NCI-H1436 treated with DMSO at 0.1 percent for 48 hours (cell line): ENCODE measurements at places on chromosomes 2 and 18.
A peak's percentile ranks its signal among the peaks of the same experiment; 100 is the strongest.

GRCh38 chr2:71922091-71922490, 225.6 kb downstream of the CYP26B1 start:
- DNase-seq, result no peak

DNA sequence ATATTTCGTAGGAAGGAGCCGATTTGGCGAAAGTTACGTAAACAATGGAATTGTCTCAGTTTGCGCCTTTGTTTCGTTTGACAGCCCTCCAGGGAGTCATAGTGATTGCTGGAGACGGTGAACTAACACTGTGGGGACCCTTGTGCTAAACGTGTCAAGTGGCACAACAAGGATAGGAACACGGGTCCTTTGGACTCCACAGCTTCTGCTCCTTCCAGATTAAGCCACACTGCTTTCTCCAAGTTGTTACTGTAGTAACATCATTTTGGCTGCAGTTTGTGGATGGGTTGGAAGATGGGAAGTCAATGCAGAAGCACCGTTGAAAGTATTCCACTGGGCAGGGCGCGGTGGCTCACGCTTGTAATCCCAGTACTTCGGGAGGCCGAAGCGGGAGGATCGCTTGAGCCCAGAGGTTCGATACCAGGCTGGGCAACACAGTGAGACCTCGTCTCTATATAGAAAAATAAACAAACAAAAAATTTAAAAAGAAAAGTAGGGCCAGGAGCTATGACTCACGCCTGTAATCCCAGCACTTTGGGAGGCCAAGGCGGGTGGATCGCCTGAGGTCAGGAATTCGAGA, 636 bp upstream of the IMMT start:
- peak; percentile 56 for DNase-seq

GRCh38 chr2:10935953-10936942, 24.5 kb downstream of the KCNF1 start:
- DNase-seq, result no peak

DNA sequence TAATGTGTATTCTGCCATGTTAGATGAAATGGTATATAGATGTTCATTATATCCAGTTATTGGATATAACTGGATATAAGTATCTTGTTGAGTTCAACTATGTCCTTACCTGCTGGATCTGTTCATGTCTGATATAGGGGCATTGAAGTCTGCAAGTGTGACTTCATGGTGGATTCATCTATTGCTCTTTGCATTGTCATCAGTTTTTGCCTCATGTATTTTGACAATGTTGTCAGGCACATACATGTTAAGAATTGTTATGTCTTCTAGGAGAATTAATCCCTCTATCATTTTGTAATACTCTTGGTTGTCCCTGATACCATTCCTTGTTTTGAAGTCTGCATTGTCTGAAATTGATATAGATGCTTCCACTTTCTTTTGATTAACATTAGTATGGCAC, 15.4 kb downstream of the ZNF24 start:
- DNase-seq, result no peak

DNA sequence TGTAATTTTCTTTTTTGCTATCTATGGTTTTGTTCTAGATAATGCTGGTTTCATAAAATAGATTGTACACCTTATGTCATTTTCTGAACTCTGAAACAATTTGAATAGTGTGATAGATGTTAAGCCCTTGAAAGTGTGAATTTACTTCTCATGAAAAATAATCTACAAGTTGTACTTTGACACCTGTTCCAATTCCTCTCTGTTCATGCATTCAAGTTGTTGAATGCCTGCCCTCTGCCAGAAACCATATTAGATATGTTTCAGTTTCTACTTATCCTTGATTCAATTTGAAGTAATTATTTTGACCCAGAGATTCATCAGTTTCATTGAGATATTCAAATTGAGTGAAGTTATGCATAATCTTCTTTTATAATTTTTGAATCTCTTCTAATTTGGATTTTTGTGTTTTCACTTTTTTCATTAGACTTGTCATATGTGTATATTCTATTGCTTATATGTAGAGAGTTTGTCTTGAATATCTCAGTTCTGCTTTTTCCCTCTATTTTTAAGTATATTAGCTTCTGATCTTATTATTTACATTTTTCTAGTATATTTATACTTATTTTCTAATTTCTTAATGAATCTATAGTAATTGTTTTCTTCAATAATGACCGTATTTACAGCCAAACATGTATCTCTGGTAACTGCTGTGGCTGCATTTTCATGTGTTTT, 143.3 kb upstream of the TACR1 start:
- no peak for DNase-seq

GRCh38 chr2:105383432-105384166, 15.3 kb downstream of the FHL2 start:
- no peak for DNase-seq

DNA sequence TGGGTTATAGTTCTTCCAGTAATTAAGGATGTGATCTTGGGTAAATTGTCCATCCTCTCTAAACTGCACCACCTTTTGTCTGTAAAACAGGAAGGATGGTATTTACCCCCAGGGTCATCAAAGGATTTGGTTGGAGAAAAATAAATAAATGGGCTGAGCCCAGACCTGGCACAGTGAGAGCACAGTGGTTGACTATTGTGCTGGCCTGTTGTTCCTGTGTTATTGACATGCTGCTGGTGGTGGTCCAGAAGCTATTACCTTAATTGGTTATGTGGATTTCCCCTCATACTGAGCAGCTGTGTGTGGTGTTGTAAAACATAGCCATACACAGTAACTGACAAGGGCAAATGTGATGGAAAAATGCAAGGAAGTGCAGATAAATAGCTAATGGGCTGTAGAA, 746 bp upstream of the IL37 start:
- DNase-seq, result no peak

GRCh38 chr2:4029081-4029480, 325.7 kb downstream of the DCDC2C start:
- no peak for DNase-seq

- no peak for DNase-seq
Observed at GRCh38 chr2:218001629-218002028, 1.2 kb downstream of the TNS1 start.

- no peak for DNase-seq
Observed at GRCh38 chr2:31956312-31956711, 54.5 kb downstream of the MEMO1 start.

DNA sequence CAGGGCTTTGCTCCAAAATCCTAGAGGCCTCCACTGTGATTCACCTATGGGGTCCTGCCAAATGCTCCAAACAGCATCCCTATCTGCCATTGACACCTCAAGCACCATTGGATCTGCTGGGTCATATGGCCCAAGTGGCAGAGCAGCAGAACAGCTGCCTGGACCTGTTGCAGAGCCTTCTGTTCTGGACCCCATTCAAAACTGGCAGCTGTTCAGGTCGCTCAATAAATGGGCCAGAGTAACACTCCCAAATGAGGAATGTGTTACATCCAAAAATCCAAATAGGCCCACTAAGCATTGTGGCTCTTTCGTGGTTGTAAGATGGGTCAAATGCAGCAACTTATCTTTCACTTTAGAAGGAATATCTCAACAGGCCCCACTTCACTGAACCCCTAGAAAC, 783.6 kb downstream of the DCDC2C start:
- no peak for DNase-seq

GRCh38 chr2:144448389-144449027, 71.4 kb downstream of the ZEB2 start:
- DNase-seq, result no peak

DNA sequence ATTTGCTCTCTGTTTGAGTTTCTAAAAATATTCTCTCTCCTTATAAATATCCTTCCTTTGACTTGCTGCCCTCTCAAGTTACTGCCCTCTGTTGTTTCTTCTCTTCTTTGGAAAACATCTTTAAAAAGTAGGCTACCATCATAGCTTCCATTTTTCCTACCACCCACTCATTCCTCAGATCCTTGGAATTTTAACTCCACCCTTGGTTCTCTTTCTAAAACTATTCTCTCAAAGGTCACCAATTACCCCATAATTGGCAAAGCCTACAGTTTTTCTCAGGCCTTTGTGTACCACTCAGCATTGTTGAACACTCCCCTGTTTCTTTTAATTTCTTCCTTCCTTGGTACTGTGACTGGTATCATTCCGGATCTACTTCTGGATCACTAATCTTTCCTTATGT, 43.0 kb upstream of the ITGAV start:
- no peak for DNase-seq

DNA sequence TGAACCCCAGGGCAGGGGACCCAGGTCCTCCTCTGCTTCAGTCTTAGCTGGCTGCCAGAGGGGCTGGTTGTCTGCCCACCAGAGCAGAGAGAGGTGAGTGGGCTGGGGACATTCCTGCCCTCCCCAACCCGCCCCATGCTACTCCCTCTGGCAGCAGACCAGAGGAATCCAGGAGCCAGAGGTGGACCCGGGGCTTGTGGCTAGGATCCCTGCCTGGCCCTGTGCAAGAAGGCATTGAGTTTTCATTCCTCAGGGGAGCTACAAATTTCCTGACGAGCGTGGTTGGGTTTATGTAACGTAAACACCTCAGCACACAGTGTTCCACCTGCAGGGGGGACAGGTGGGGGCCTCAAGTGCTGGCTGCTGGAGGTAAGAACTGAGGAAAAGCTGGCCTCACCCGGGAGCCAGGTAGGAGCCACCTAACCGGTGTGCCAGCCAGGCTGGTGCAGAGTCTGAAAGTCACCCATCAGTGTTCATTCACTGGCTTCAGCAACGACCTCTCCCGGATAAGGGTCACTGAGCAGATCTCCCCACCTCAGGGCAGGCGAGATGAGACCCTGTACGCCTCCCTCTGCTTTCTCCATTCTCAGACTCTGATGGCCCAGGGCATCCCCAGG, 246.8 kb downstream of the DYSF start:
- no peak for DNase-seq

DNA sequence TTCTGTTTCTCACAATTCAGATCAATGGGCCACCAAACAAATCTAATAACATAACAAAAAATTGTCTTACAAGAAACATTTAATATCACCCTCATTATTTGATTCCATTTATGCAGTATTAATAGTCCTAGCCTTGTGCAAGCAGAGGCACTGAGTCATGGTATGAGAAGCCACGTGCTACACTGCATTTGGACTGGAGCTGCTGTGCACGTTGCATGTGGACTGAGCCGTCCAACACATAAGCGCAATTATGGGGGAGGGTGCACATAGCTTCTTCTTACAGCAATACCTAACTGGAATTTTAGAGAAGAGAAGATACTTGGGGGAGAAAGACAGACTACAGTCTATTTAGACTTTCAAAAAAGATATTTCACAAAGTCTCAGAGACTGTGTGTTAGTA, 329.6 kb upstream of the ID2 start:
- no peak for DNase-seq

DNA sequence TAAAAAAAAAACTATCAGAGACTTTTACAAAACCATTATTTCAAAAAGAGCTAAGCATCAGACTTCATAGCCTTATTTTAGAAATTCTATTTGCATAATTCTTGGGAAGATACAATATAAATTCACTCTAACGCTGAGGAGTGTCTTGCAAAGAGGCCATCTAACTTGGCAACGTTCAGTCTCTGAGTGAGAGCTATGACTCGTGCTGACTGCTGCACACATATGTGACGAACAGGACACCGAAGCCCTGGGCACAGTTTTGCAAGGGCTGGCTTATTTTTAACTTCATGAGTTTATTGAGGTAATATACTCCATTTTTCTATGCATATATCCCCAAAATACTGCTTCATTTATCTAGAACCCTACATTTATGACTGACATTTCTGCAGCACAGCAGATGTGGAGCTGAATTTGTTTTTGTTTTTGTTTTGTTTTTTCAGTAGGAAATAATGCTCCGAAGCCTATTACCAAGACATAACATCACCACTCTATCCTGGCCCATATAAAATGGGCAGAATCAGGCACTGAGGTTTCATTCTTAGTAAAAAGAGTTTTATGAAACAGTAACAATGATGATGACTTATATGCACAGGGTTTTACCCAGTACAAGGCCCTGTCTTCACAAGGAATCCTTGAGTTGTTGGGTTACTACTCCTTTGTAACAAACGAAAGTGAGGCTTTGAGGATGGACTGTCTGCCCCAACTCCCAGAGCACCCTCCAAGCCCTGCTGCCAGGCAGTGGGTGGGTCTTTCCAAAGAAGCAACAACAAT, 68.3 kb downstream of the CRACDL start:
- no peak for DNase-seq

- DNase-seq, result no peak
Observed at GRCh38 chr18:28013066-28013465, 163.9 kb downstream of the CDH2 start.

DNA sequence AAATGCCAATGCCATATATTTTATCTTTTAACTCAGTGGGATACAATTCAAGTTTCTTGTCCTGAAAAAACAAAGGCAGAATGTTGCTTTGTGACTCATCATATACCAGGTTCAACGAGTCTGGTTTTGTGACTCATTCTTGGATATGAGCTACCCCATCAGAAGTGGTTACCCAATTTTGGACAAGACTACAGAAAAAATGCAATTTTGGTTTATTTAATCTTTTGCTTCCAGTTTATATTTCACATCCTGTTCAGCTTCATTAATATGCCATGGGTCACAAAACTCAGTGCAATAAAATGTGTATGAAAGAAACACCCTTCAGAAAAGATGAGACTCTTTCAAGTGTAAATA, 25.0 kb downstream of the FN1 start:
- DNase-seq, result no peak
